ENCODE measurements at places on chromosomes 16 and 17.
A peak's percentile ranks its signal among the peaks of the same experiment; 100 is the strongest.

DNA sequence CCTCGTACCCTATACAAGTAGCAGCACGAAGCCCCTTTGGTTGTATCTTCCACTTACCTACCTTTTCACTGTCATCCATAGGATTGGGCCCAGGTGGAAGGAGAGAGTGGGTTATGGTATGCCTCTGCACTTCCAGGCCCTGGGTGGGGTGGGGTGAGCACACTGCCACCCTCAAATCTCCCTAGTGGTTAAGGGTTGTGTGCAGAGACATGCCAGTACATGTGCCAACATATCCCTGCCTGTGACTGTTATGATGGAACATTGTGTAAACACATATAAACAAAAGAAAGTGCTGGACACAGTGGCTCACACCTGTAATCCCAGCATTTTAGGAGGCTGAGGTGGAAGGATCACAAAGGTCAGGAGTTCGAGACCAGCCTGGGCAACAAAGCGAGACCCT lies 11.1 kb downstream of the HROB start:
- DNase-seq: no peak

- peak; percentile 43 for DNase-seq
Observed at GRCh38 chr16:31093132-31093703, 1.4 kb downstream of the VKORC1 start.

DNA sequence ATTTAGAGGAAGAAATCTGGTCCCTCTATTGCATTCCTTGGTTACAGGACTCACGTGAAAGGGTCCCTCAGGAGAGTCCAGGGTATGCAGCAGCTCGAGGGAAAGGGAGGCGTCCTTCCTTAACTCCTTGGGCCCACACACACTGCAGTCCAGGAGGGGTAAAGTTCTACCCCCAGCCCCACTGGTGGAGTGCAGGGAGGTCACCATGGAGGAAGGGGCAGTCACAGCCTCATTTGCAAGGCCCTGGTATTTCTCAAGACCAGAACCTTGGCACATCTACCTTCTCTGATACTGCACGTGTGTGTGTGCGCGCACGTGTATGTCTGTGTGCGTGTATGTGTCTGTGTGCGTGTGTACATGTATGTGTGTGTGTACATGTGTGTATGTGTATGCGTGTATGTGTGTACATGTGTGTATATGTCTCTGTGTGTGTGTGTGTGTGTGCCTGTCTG lies 11.1 kb downstream of the HIC1 start:
- no peak for DNase-seq

GRCh38 chr17:5065227-5065744 lies 13.0 kb upstream of the ZFP3 start:
- no peak for DNase-seq

GRCh38 chr17:82675476-82676245 lies 22.8 kb downstream of the RAB40B start:
- DNase-seq: no peak

DNA sequence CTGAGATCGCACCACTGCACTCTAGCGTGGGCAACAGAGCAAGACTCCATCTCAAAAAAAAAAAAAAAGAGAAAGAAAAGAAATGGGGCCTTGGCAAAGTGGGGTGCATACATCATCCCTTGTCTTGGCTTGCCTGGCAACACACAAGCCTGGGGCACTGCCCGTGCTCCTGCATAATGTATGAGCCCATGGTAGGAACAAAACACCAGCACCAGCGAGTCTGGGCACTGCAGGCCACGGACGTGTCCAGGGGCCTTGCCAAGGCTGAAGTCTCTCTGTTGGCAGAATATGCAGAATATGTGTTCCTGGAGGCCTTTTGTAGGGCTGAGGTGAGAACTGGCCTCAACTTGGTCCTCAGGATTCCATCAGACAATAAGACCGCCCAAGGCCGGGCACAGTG lies 15.7 kb upstream of the ALDOA start:
- no peak for DNase-seq

GRCh38 chr16:89256651-89257254 lies 39.2 kb downstream of the ZNF778 start:
- DNase-seq: peak; percentile 60

GRCh38 chr16:84252184-84252583 lies 12.4 kb upstream of the KCNG4 start:
- no peak for DNase-seq

DNA sequence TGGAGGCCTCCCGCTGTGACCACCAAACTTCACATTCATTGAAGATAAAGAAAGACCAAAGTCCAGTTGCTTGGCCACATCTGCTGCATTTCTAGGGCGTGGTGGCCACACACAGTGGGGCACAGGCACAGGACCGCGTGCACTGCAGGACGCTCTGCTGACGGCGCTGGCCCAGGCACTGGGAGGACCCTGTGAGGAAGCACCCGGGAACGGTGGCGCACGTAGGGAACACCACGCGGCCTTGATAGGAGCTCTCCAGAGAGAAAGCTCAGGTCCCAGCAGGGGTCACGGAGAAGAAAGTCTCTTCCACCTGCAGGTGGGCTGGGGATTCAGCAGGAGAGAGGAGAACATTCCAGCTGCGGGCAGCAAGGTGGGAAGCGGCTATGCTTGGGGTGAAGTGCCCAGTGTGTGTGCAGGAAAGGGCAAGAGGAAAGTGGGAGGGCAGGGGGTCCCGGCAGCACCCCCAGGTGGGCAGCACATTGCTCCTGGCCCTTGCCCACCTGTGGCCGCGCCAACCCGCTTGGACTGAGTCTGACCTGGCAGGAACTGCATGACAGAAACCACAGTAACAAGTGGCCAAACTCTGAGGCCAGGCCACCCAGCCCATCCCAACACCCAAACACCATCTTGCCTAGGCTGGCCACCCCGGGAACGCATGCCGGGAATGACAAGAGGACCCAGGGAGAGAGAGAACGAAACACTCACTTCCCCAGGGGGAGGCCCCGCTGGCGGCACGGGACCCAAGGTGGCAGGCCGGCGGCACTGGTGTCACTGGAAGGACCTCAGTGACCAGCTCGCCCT lies 32.8 kb downstream of the TBC1D16 start:
- no peak for DNase-seq

DNA sequence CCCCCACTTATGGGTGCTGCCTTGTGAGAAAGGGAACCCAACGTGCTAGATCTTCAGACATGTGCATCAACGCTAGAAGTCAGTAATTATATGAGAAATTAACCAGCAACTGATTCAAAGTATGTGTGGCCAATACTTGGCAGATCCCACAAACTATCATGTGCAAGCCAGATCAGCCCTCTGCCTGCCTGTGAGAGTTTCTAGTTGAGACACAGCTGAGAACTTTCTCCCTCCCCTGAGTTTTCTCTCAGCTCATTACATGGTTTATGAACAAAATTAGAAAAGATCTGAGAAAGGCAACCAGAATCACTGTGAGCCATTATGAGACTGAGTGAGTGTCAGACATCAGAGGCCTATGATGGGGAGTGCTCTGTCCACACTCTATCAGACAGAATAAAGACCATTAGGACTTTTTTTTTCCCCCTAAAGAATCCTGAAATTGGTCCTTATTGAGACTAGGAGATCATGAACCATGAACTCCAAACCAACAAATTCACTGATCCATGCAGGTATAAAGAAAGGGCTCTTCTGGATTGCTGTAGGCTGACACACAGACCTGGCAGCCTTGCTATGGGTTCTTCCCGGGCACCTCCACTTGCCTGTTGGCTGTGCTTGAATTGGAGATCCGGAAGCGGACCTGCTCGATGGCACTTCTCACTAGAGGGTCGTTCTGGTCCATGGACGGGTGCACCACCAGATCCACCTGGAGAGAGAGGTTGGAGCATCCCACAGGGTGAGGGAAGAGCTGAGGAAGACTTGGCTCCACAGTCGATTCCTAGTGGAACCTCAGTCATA lies 51.5 kb downstream of the GTF3C1 start:
- DNase-seq: no peak

DNA sequence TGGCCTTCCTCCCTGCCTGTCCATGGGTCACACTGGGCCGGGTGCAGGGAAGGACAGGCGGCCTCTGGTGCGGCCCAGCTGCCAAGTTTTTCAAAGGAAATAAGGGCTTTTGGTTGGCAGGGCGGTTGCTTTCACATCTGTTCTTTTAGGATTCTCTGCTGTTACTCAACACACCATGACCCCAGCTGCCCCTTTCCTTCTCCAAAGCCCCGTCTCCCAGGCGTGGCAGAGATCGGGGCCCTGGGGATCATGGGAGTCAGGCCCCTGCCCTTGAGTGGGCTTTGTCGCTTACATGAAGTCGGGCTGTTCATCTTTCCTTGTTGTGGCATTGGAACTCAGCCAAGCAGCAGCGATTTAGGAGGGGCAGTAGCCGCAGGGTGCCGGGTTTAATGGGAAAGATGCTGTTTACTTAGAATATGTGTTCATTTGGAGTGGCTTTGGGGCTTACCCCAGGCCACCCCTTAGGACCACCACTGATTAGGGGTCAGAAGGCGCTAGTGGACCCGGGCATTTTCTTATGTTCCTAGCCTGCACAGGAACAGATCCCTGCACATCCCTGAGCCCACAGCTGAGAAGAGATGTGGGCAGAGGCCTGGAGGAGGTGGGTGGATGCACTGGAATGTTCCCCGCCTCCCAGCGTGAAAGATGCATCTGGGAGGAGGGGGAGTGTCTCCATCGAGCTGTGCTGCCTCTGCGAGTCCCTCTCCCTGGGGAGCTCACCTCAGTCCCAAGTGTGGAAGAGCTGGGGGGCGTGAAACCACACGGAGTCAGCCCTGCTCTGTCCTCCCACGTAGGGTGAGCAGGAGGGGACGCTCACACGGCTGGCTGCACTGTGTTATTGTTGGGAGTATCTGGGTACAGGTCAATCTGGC lies 6.8 kb upstream of the ADCY7 start:
- DNase-seq: peak; percentile 45

DNA sequence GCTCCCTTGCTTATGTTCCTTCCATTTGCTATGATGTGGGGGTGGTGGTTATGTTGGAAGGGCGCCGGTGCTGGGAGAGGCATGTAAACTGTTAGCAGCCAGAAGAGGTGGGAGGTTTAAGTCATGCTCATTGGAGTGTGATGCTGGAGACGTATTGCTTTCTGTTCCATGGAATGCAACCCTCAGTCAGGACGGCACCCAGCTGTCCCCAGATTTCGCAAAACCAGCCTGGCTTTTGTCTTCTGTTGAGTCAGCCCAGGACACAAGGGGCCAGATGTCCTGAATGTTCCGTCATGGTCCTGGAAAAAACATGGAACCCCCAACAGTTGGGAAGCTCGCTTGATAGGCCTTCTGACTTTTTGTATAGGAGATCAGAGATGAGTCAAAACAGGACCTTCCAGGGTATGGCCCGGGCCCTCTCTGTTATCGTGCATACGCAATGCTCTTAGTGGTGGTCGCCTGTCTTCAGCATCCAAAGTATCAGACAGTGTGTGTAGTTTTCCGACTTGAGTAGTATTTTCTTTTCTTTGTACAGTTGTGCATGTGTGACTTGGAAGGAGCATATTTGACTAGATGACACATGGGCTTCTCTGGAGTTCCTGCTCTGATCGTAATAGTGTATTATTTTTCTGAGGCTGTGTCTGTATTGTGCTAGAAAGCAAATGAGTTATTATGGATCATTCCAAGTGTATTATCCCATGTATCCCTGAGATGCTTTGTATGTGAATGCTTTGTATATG lies 201.9 kb downstream of the SNX29 start:
- DNase-seq: peak; percentile 63

GRCh38 chr17:6084311-6085161 lies 14.4 kb downstream of the WSCD1 start:
- DNase-seq: no peak

- DNase-seq: no peak
Observed at GRCh38 chr17:49213399-49213798, 2.9 kb downstream of the ABI3 start.

DNA sequence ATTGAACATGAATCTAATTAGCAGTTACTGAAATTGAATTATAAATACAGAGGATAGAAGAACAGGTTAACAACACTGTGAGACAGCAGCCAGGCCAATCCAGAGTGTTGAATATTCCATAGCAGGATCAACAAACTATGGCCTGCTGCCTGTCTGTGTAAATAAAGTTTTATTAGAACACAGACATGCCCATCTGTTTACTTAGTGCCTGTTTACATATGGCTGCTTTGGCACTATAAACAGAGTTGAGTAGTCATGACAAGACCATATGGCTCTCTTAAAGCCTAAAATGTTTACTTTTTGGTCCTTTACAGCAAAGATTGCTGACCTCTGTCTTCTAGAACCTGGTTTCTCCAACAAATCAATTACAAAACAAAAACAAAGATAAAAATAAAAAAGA lies 115.4 kb upstream of the CDC42EP4 start:
- no peak for DNase-seq

DNA sequence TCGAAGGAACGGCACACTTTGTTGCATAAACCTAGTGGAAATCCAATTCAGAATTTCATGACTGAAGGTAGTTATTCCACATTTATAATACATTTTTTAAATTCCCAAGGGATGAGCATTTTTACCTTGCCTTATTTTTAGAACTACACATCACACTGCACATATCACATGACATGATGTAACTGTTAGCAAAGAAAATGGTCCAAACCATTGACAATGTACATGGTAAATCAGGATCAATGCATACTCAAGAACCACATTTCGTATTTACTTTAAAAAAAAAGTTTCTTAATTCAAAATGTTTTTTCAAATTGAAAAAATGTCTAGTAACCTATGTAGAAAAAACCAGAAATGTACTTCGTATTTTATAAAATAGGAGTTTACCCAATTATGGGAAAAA lies 2.5 kb downstream of the KANSL1 start:
- DNase-seq: peak; percentile 45

- DNase-seq: no peak
Observed at GRCh38 chr17:67628580-67629013, 89.1 kb upstream of the NOL11 start.

DNA sequence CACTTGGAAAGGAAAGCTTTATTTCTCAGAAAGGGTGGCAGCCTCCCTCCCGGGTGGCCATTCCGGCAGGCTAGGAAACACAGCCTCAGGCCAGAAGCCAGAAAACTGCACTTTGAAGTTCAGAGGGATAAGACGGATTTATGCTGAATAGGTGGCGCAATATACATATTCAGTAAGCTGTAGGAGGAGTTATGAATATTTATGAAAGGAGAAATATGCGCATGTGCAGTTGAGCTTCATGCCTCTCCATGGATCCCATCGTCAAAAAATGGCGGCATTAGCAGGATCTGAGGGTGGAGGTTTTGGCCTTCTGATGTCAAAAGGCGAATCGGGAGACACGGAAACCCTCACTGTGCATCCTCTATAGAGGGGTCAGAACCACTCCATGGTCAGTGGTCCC lies 82.3 kb downstream of the KATNIP start:
- DNase-seq: no peak

- no peak for DNase-seq
Observed at GRCh38 chr17:42629411-42630009, 20.0 kb downstream of the TUBG1 start.

- DNase-seq: no peak
Observed at GRCh38 chr16:31532896-31533295, 5.2 kb downstream of the AHSP start.

GRCh38 chr17:74840989-74841666 lies 18.6 kb downstream of the GRIN2C start:
- DNase-seq: no peak

Data from fibroblast of skin of right quadriceps (primary cell).